ENCODE measurements at places on chromosomes 3 and 15.

DNA sequence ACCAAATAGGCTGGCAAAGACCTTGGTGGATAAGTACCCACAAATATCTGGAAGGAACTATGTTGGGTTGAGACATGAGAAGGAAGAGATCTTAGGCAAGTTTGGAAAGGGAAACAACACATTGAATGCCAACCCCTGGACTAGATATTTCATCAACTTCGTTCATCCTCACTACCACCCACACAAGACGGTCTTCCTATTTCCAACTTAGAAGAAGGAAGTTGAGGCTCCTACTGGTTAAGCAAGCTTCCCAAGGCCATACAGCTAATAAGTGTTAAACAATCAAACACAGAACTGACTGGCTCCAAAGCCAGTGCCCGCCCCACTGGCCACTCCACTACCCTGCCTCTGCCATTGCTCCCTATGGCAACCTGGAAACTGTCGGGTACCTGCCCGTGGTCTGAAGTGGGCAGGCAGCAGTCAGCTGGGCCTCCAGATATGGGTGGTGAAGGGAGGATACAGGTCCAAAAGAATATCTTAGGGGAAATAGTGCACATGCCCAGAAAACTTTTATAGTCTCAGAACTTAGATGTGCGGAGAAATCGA is 94.9 kb downstream of the LIPC start:
- DNase-seq = no peak

- no peak for DNase-seq
Observed at GRCh38 chr3:106366352-106366751, 497.5 kb upstream of the CBLB start.

GRCh38 chr15:78810362-78811123 is 721 bp downstream of the ADAMTS7 start:
- peak; percentile 63 for DNase-seq

GRCh38 chr3:42725454-42725853 is 22.9 kb upstream of the HHATL start:
- DNase-seq = no peak

GRCh38 chr3:195897081-195897852 is 11.1 kb downstream of the TNK2 start:
- DNase-seq = peak; percentile 71

DNA sequence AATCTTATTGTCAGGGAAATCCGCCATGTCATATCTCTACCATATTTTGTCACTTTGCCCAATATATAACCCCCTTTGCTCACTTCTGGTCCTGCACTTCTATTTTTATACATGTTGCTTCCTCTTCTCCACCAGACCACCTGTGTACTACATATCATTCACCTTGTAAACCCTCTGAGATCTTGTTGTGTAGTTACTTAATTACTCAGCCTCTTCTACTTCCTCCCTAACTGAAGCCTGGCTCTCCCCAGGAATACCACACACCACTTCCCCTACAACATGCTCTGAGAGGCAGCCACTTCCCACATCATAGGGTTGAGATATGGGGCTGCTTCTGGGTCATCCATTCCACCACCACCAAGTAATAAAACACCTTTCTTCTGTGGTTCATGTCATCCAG is 10.0 kb downstream of the HEXA start:
- no peak for DNase-seq

DNA sequence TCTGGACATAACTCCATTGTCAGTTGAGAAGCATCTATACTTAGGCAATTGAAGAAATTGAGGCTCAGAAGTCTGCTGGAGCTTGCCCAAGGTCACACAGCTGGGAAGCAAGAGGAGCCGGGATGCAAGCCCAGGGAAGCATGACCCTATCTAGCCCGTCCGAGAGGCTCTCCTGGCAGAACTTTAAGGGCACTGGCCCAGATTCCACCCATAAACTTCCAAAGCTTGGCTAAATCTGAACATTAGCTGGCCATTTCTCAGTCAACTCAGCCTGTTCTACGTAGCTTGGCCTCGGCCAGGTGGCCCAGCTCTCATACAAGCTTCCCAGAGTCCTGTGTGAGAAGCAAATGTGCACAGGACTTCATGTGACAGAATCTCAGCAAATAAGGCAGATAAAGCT is 75.8 kb downstream of the LRIG1 start:
- DNase-seq = no peak

- no peak for DNase-seq
Observed at GRCh38 chr3:94082391-94082937, 19.6 kb downstream of the NSUN3 start.
